ENCODE measurements at places on chromosomes 2 and 18. TPM values are rescaled to one million over a fixed set of nuclear protein-coding genes. Genes with fewer than 3 reads are reported as not detected.

UGT1A4 gene
- total RNA-seq = not detected

IL1A gene
- total RNA-seq = 26.0 TPM

PCARE gene
- total RNA-seq = not detected

TMEM131 gene
- total RNA-seq = 5.7 TPM

POTEE gene
- total RNA-seq = 1.7 TPM

ATIC gene
- total RNA-seq = 26.3 TPM

DDX18 gene
- 113 TPM for total RNA-seq

SNED1 gene
- 3.2 TPM for total RNA-seq

SEMA4F gene
- total RNA-seq = 4.2 TPM

LYG2 gene
- not detected for total RNA-seq

AOX1 gene
- 2.3 TPM for total RNA-seq

CYP26B1 gene
- 1.9 TPM for total RNA-seq

SERPINB13 gene
- not detected for total RNA-seq

FHOD3 gene
- total RNA-seq = 17.8 TPM

TBR1 gene
- not detected for total RNA-seq

Measured in Daoy (cell line).